Stimulated activated CD4-positive, alpha-beta T cell treated with anti-CD3 and anti-CD28 coated beads, Interleukin-12 subunit alpha, Interleukin-12 subunit beta, amount 100 ng/mL, for 24 hours (primary cell): ENCODE measurements at places on chromosomes 7 and 10.
A peak's percentile ranks its signal among the peaks of the same experiment; 100 is the strongest.

- peak; percentile 33 for DNase-seq
Observed at GRCh38 chr10:24209946-24210491, 1.1 kb downstream of the KIAA1217 start.

DNA sequence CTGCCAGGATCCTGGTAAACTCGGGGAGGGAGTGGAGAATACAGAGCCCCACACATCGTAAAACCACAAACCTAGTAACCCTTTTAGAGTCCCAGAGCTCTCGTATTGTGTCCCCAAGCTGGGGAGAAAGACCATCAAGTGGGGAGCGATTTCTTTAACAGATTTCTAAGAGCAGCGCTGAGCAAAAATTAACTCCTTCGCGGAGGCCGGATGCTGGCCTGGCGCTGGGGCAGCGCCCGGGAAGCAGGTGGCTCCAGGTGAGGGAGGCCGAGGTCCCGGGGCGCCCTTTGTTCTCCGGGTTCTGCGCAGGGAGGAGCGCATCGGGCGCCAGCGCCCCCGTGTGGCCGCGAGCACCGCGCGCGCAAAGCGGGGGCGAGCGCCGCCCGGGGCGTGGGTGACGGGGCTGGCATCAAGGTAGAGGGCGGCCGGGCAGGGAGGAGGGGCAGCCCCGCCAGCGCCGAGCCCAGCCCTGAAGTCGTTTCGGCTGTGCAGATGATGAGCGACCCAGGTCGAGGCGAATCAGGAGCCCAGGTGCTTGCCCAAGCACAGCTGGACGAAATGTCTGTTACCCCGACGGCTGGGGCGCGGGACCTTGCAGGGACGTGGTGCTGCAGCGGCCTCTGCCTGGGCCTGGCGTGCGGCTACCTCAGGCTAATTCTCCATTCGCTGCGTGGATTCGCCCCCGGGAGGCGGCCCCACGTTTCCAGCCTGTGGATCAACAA lies 10.4 kb upstream of the FGFR2 start:
- peak; percentile 11 for DNase-seq

- DNase-seq, result no peak
Observed at GRCh38 chr7:1691601-1692514, 21.8 kb downstream of the ELFN1 start.

GRCh38 chr7:3992841-3993240 lies 689.3 kb upstream of the FOXK1 start:
- no peak for DNase-seq

DNA sequence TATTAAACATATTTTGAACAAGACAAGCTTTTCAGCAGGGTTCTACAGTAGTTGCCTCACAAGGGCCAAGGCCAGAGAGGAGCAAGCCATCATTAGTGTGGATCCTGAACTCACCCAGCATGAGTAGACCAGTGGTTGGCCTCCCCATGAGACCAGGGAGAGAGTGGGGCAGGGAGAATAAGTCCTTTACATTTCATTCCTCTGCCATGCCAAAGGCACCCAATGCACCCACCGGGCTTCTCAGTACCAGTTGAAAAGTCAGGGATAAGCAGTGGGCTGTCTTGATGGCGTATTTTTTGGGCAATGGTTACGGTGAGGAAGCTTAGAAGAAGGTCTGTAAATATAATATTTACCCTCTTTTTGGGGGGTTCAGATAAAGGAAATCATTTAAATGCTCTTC lies 16.6 kb downstream of the CRTAC1 start:
- DNase-seq, result no peak

DNA sequence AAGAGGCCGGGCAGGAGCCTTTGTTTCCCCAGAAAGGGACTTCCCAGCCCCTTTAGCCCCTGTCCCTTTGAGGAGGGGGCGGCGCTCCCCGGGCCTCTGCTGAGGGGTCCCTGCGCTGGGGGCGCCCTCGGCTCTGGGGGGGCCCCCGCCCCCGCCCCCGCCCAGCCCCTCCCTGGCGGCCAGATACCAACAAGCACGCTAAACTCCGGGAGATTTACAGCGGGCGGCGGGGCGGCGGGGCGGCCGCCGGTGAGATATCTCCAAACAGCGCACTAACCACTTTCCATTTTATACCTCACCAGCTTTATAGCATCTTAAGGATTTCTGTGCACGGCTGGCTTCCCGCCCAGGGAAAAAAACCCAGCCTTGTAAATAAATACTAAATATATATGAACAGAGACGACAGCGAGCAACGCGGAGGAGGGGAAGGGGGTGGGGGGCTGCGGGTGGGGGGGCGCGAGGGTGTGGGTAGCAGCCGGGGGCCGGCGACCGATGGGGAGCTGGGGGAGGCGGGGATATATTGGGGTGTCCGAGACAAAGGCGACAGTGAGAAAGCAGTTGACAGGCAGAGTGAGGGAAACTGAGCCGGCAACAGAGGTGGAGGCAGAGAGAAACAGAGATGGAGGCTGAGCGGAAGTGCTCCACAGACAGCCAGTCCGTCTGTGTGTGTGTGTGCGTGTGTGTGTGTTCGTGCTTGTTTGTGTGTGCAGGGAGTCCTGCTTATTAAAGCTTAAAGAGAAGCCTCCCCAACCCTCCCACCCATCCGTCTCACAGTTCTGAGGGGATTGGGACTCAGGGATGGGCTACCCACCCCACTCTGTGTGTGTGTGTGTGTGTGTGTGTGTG lies 85.8 kb downstream of the HIF1AN start:
- DNase-seq, result no peak

DNA sequence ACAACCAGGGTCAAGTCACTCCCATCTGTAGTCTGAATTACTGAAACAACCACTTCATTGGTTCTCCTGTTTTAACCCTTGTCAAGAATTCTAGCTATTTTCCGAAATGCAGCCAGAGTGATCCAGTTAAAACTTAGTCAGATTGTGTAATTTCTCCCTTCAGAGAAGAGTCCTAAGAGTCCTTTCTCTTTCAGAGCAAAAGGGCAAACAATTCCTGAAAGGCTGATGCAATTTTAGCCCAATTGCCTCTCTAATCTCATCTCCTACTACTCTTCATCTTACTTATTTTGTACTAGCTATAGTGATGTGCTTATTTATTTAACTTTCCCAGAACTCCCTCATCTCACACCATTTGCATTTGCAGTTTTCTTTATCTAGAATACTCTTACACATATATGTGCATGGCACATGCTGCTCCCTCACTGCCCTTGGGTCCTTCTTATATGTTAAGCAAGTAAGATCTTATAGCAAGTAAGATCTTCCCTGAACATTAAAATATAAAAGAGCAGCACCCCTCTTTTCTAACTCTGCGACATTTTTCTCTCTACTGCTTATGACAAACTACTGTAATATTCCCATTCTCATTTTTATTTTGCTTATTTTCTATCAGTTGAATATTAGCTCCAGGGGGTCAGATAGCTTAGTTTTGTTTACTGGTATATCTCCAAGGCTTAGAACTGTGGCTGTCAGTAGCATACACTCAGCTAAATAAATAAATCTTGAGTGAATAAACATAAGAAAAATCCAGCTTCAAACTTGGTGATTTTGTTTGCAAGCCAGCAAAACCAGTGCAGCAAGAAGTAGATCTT lies 44.6 kb downstream of the HGF start:
- no peak for DNase-seq

- DNase-seq, result no peak
Observed at GRCh38 chr7:100887516-100888290, 1.8 kb downstream of the UFSP1 start.

DNA sequence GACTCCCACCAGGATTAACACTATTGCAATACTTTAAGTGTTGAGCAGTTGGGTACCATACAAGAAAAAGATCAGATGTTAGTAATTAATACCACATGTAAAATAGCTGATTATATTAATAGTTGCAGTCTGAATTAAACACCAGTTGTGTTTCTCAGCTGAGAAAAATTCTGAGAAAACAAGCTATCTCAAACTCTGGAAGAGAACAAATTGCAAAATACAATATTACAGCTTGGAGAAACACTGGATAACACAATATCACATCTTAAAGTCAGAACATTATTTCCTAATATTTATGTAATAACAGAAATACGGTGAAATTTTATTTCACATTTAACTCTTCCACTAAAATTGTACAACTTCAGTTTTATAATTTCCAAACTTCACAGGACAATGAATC lies 9.2 kb downstream of the SNX13 start:
- no peak for DNase-seq

DNA sequence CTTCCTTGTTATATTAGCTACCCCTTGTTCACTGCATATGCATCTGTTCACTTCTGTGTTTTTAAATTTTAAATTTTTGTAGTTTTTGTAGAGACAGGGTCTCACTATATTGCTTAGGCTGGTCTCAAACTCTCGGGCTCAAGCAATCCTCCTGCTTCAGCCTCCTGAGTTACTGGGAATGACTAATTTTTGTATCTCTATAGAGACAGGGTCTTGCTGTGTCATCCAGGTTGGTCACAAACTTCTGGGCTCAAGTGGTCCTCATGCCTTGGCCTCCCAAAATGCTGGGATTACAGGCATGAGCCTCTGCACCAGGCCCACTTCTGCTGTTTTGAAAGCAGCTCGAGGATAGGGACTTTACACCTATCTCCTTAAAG lies 64.6 kb downstream of the PRTFDC1 start:
- DNase-seq, result no peak

GRCh38 chr10:13189961-13190360 lies 28.6 kb downstream of the MCM10 start:
- DNase-seq, result no peak

DNA sequence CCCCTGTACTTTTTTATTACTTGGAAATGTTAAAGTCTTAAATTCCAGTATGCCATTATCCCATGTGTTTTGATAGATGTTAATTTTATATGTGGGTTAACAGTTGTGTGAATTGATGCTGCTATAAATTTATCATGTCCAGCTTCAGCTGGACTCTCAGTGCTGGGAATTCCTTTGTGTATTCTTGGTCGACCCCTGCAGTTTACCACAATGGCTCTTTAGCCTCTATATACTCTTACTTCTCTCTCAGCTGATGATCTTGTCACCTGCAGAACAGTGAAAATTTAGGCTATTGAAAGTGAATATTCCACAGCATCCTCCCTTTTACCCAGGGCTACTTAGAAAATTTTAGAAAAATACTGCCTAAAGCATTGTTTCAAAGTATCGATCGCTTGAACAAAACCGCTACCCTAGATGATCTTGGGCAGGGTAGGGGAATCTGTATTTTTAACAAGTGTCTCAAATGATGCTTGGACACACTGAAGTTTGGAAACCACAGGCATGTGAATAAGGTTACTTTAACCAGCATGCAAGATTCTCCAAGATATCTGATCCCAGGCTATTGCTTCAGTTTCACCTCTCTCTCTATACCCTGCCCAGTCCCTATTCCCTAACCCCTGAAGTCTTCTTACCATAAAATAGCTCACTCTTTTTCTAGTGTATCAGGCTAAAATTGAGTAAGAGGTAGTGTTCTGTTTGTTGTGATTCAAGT lies 25.4 kb downstream of the LCOR start:
- DNase-seq, result no peak

- DNase-seq, result no peak
Observed at GRCh38 chr10:84208023-84208422, 13.7 kb downstream of the CDHR1 start.

GRCh38 chr7:127961786-127962453 lies 69.3 kb downstream of the LRRC4 start:
- no peak for DNase-seq

DNA sequence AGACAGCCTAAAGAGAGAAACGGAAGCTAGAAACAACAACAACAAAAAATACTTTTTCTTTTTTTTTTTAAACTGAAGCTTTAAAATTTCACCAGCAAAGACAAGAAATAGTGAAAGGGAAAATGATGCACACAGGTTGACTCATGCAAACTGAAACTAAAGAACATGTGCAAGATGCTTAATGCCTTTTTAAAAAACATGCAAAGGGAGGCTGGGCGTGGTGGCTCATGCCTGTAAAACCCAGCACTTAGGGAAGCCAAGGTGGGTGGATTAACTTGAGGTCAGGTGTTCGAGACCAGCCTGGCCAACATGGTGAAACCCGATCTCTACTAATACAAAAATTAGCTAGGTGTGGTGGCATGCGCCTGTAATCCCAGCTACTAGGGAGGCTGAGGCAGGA lies 15.1 kb upstream of the CUBN start:
- DNase-seq, result peak; percentile 41

GRCh38 chr10:101097881-101098280 lies 33.2 kb upstream of the TLX1 start:
- no peak for DNase-seq

DNA sequence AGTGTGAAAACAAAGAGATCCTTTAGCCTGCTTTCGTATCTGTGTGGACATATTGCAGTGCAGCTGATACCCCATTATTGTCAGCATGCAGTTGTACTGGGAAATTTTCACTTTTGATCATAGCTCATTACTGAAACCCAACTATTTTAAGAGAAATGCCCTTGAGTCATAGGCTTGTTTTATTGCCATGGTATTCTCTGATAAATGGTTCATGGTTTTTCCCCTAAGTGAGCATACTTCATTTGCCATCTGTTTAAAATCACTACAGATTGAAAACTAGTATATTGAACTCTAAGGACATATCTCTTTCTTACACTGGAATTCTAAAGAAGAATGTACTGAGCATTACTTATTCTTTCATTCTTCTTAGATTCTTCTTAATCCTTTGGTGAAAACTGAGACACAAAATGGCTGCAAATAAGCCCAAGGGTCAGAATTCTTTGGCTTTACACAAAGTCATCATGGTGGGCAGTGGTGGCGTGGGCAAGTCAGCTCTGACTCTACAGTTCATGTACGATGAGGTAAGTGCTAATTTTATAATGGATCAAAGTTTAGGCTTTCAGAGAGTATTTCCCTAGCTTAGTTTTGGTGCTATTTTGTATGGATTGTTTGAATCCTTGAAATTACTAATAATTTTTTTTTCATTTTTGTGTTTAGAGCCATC lies 63.0 kb downstream of the RALA start:
- DNase-seq, result no peak
